ENCODE measurements at places on chromosomes 11 and 22.

DNA sequence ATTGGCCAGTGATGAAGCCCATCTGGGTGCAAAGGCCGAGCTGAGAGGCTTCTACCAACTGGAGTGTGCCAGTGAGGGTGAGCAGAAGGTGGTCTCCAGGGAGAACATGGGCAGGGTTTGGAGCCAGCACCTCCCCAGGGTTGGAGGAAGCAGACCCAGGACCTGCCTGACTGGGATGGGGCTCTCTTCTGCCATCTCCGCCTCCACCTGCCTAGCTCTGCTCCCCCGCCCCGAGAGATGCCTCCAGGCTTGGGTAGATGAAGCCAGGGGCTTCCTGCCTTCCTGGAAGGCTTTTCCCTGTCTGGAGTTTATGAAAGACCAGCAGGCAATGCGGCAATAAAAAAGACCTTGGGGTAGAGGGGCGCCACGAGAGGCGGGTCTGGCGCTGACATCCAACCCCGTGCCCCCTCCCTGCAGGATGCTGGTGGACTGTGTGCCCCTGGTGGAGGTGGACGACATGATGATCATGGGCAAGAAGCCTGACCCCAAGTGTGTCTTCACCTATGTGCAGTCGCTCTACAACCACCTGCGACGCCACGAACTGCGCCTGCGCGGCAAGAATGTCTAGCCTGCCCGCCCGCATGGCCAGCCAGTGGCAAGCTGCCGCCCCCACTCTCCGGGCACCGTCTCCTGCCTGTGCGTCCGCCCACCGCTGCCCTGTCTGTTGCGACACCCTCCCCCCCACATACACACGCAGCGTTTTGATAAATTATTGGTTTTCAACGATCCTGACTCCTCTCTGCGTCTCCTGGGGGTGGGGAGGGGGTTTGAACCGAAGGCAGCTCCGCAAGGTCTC is 3.3 kb downstream of the SELENOM start:
- no peak for DNase-seq
- H3K36me3 ChIP-seq, result peaks cover 11% of the 10 kb centered on the region
- no peak overlapping the region for H3K4me3 ChIP-seq
- H3K4me1 ChIP-seq, result peaks cover 22% of the 10 kb centered on the region

DNA sequence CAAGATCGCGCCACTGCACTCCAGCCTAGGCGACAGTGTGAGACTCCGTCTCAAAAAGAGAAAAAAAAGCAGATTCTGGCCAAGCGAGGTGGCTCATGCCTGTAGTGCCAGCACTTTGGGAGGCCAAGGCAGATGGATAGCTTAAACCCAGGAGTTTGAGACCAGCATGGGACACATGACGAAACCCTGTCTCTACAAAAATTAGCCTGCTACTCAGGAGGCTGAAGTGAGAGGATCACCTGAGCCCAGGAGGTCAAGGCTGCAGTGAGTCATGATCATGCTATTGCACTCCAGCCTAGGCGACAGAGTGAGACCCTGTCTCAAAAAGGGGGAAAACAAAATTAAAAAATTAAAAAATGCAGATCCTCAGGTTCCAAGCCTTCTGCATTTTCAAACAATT is 14.0 kb downstream of the PGAP2 start:
- DNase-seq, result no peak
- H3K27me3 ChIP-seq, result no peaks in the 10 kb centered on the region
- peaks cover 26% of the 10 kb centered on the region for H3K4me1 ChIP-seq

DNA sequence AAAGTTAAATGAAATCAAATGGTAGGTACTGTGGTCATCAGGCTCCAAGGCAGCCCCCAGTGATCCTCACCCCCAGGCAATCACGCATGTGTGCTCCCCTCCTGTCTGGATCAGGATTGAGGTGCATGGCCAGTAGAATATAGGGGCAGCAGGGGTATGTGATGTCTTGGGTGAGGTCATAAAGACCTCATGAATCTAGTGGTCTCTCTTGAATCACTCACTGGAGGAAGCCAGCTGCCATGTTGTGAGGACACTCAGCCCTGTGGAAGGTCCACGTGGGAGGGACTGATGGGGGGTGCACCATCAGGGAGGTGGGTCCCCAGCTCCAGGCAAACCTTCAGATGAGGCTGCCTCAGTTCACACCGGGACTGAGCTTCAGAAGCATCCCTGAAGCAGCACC is 6.8 kb upstream of the IL17REL start:
- H3K36me3 ChIP-seq, result no peaks in the 10 kb centered on the region
- H3K27me3 ChIP-seq, result no peaks in the 10 kb centered on the region
- peak overlapping the region; percentile 0 for H3K4me3 ChIP-seq
- DNase-seq, result no peak
- no peak overlapping the region for H3K27ac ChIP-seq
- peaks cover 31% of the 10 kb centered on the region for H3K4me1 ChIP-seq

DNA sequence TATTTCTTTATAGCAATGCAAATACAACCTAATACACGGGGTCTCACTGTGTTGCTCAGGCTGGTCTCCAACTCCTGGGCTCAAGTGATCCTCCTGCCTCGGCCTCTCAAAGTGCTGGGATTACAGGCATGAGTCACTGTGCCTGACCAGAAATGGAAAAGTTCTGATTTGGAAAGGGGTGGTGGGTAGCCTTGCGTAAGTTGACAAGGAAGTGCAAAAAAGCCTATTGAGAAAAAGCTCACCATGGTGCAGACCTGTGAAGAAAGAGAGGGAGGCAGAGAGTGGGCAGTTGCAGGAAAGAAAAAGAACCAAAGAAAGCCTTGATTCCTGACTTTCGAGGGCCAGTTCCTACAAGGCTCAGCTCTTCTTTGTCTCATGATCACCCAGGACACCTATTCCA is 27.1 kb downstream of the AGBL2 start:
- no peak overlapping the region for H3K4me3 ChIP-seq
- peaks cover 1% of the 10 kb centered on the region for H3K4me1 ChIP-seq
- no peaks in the 10 kb centered on the region for H3K27me3 ChIP-seq
- H3K36me3 ChIP-seq, result no peaks in the 10 kb centered on the region
- H3K27ac ChIP-seq, result peak overlapping the region; percentile 16

- no peaks in the 10 kb centered on the region for H3K27me3 ChIP-seq
- no peak overlapping the region for H3K4me3 ChIP-seq
- no peaks in the 10 kb centered on the region for H3K4me1 ChIP-seq
Measured at GRCh38 chr11:91158891-91159537, 936.2 kb upstream of the CHORDC1 start.

GRCh38 chr11:124415356-124415923 is 9.2 kb downstream of the OR8B4 start:
- no peak overlapping the region for H3K4me3 ChIP-seq
- peaks cover 1% of the 10 kb centered on the region for H3K27me3 ChIP-seq
- no peak overlapping the region for H3K27ac ChIP-seq
- no peak for DNase-seq
- no peaks in the 10 kb centered on the region for H3K36me3 ChIP-seq
- H3K4me1 ChIP-seq, result no peaks in the 10 kb centered on the region

- H3K36me3 ChIP-seq, result no peaks in the 10 kb centered on the region
- H3K4me1 ChIP-seq, result no peaks in the 10 kb centered on the region
- peaks cover 9% of the 10 kb centered on the region for H3K27me3 ChIP-seq
- H3K27ac ChIP-seq, result no peak overlapping the region
- H3K4me3 ChIP-seq, result no peak overlapping the region
Measured at GRCh38 chr22:25643232-25644000, 78.9 kb downstream of the GRK3 start.

DNA sequence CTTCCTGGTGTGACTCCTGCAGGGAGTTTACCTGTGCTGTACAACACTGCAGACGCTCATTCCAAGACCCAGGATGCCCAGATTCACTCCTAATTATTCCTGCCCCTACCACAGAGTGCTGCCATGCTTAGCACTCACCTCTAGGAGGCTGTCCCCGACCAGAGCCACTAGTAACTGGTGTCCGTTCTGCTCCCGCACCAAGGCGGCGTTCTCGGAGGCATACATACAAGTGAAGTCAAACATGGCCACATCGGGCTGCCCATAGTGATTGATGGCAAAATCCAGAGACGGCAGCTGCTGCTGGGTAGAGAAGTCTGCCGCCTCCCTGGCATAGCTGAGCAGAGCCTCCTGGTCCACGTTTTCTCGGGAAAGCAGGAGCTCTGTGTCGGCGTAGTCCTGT is 122.3 kb upstream of the BID start:
- no peak for DNase-seq
- no peak overlapping the region for H3K27ac ChIP-seq
- H3K27me3 ChIP-seq, result no peaks in the 10 kb centered on the region

DNA sequence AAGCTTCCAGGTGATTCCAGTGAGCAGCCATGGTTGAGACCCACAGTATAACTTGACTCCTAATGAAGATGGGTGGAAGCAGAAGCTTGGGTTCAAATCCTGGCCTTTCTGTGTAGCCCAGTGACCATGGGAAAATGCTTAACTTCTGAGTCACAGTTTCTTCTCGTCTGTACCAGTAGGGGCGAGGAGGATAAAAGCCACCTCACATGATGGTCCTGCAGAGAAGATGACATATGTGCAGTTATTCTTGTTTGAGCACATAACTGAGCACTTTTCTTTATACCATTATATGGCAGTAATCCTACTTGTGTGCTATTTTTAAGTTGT is 4.9 kb downstream of the TMEM109 start:
- peaks cover 20% of the 10 kb centered on the region for H3K27me3 ChIP-seq
- H3K4me3 ChIP-seq, result no peak overlapping the region
- H3K27ac ChIP-seq, result no peak overlapping the region

DNA sequence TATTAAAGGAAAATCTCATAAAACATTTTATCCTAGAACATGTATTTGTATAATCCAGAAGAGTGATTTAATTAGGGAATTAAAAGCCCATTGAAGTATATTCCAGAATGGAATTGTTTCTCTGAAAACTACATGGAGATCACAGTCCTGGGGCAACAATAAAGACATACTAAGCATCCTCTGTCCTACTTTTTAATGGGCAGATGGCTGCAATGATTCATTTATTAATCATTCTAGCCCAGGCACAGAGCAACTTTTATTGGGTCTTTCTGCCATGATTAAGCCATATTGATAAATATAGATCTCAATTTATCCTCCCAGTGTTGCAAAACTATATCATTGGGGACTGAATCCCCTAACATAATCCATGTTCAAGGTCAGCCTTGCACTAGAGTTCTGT is 22.0 kb downstream of the FAM181B start:
- no peaks in the 10 kb centered on the region for H3K4me1 ChIP-seq
- no peaks in the 10 kb centered on the region for H3K27me3 ChIP-seq
- DNase-seq, result no peak
- no peak overlapping the region for H3K4me3 ChIP-seq
- H3K27ac ChIP-seq, result no peak overlapping the region
- no peaks in the 10 kb centered on the region for H3K36me3 ChIP-seq

- H3K4me1 ChIP-seq, result no peaks in the 10 kb centered on the region
- no peaks in the 10 kb centered on the region for H3K36me3 ChIP-seq
- no peak overlapping the region for H3K4me3 ChIP-seq
- DNase-seq, result no peak
Measured at GRCh38 chr11:11313902-11314692, 39.0 kb downstream of the CSNK2A3 start.

- no peaks in the 10 kb centered on the region for H3K4me1 ChIP-seq
- no peak overlapping the region for H3K27ac ChIP-seq
- H3K27me3 ChIP-seq, result no peaks in the 10 kb centered on the region
- no peak overlapping the region for H3K4me3 ChIP-seq
- no peaks in the 10 kb centered on the region for H3K36me3 ChIP-seq
Measured at GRCh38 chr11:31233425-31233824, 136.1 kb downstream of the DCDC1 start.

DNA sequence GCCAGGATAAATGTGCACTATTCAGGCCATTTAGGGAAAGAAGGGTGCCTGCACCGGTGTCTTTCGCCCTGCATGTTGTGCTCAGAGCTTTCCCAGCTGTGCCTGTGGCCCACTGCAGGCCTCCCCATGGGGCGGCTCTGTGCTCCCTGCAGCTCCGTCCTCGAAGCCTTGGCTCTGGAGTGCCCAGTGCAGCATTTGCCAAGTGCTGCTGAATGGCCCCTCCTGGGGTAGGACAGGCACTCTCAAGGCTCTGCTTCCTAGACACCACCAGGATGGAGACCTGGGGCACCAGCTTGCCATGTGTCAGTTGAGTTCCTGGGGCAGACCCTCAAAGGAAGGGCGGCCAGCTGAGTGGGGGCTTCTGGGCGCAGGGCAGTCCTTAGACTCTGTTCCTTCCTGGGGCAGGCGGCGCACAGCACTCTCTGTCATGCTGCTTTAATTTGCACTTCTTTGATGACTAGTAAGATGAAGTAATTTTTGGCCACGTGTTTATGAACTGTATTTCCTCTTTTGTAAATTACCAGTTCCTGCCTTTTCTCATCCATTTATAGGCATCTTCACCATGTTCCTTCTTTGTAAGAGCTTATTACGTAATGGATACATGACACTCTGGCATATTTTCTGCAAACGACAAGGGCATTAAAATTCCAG is 32.1 kb upstream of the GNB1L start:
- DNase-seq, result no peak
- H3K27ac ChIP-seq, result no peak overlapping the region
- H3K4me3 ChIP-seq, result no peak overlapping the region

DNA sequence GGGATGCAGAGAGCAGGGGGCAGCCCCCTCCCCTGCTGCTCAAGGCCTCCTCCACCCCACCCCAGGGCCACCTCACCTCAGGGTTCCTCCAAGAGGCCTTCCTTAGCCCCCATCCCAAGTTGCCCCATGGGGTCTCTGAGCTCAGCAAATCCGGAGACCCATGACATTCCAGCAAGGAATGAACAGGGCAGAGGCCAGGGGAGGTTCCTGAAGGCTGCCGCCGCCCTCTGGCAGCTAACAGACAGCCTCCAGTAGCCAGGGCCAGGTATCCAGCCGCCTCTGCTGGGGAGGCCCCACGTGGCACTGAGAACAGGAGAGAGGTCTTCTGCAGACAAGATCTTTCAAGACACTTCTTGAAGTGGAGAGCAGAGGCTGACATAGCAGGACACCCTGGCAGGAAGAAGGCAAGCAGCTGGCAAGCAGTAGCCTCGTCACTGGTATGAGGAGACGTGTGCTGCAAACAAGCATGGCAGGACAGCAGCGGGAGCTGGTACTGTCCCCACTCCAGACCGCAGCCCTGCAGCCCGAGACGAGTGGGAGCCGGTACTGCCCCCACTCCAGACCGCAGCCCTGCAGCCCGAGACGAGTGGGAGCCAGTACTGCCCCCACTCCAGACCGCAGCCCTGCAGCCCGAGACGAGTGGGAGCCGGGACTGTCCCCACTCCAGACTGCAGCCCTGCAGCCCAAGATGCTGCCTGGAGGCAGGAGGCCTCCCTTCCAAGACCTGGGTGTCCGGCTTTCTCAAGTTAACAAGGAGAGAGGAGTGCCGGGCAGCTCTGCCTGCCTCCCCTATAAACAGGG is 190.6 kb downstream of the IGLL1 start:
- DNase-seq, result no peak
- no peak overlapping the region for H3K4me3 ChIP-seq
- no peaks in the 10 kb centered on the region for H3K36me3 ChIP-seq
- H3K27ac ChIP-seq, result no peak overlapping the region
- H3K4me1 ChIP-seq, result no peaks in the 10 kb centered on the region

DNA sequence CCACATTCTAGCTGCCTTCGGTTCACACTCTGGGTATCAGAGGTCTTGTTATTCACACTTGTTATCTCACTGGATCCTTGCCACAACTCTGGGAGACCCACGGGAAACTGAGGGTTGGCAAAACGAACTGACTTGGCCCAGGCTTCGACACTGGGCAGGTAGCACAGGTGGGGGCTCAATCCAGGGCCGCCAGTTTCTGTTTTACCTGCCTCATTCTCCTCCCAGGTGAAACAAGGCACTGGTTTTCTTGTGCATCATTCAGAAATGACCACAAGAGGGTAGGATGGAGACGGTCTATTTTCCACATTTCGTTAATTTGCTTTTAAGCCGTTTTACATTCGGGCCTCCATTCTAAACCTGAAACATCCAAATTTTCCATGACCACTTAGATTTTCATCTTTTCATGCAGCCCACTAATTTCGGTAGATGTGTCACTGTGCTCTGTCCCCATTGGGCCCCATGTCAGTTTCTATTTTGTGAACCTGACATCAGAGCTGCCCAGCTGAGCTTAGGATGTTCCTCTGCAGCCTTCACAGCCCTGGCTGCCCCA is 108.1 kb downstream of the KIAA1671 start:
- H3K4me3 ChIP-seq, result no peak overlapping the region
- H3K27me3 ChIP-seq, result no peaks in the 10 kb centered on the region
- no peak for DNase-seq
- H3K36me3 ChIP-seq, result no peaks in the 10 kb centered on the region

Data from effector memory CD8-positive, alpha-beta T cell (primary cell).